Esophagus squamous epithelium (tissue), 5 donors: ENCODE measurements at places on chromosomes 4 and X.

- no peak for DNase-seq
Observed at GRCh38 chr4:53702334-53703266, 111.3 kb upstream of the LNX1 start.

DNA sequence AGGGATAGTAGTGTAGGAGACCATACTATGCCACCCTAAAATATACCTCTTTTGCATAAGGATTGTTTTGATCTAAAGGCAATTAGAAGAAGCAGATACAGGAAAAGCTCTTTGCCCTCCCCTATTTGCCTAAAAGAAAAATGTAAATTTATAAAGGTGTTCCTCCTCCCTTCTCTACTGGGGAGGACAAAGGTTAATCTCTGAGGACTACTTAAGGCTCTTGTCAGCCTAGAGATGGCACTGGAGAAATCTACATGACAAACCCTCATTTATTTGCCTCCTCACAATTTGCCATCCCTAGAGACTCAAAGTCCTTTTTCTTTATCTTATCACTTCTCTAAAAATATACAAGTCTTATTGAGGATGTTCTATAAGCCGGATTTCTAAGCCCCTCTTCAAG lies 1021.8 kb downstream of the STPG2 start:
- DNase-seq = no peak

DNA sequence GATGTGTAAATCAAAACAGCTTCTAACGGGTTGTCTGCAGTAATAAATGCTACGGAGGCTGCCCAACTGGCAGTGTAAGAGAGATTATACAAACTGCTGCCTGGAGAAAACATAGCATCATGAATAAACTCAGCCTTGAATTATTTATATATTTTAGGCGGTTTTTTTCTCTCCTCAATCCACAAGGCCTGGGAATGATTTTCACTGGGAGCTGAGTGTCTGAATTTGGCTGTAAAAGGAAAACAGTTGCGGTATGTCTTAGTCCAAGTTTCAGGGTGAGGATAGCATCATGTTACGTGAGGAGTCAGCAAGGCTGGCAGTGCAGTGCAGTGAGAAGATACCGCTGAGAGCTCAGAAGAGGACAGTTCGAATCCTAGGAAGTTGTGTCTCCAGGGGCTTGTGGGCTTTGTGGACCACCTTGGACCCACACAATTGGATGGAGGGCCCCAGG lies 291.5 kb upstream of the BOD1L1 start:
- no peak for DNase-seq

DNA sequence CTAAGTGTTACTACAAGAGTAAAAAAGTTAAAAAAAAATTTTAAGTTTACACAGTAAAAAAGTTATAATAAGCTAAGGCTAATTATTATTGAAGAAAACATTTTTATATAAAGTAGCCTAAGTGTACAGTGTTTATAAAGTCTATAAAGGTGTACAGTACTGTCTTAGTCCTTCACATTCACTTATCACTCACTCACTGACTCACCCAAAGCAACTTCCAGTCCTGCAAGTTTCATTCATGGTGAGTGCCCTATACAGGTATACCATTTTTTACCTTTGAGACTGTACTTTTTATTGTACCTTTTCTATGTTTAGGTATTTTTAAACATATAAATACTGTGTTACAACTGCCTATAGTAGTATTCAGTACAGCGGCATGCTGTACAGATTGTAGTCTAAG lies 74.2 kb downstream of the TMEM165 start:
- no peak for DNase-seq

DNA sequence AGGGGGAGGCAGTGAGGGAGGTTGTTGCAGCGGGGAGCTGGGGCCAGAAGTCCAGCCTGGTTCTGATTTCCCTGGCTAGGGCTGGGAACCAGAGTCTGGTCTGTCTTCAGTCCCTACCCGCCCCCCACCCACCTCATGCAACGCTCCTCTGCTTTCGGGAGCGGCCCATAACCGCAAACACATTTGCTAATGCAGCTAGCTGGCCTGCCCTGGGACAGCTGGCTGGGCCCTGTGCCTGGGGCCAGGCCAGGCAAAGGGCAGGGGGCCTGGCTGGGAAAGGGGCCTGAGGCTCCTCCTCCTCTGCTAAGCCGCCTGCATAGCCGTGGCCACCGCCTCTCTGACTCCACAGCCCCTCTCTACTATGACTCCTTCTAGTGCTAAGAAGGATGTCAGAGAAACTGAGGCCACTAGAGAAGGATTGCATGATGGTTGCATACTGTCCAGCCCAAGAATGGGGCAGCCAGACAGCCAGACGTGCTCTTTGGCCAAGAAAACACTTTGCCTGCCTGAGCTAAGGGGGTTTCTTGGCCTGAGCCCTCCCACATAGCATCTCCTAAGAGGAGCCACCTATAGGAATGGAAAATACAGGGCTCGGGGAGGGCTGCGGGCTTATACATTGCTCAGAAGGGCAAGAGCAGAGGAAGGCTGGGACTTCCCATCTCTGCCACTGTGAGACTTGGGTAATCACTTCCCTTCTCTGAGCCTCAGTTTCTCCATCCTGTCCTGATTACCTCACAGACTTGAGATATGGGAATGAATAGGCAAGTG lies 76.9 kb downstream of the PJA1 start:
- no peak for DNase-seq

DNA sequence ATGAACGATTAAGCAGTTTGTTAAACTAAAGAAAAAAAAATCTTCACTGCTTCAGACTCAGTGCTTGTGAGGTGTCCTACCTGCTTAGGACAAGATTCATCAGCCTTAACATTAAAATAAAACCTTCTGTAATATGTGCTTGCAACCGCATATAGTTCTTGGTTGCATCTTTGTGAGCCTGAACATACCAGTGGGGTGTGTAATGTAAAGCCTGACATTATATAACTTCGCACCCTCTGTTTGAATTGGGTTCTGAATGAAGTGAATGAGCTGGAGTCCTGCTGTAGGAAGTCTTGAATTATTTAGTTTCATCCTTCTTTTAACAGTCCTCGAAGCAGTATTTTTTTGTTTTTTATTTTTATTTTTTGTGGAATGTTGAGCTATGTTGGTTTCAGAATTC lies 3.1 kb downstream of the KDM6A start:
- DNase-seq = no peak

- DNase-seq = no peak
Observed at GRCh38 chr4:35250761-35251160, 993.6 kb downstream of the ARAP2 start.

DNA sequence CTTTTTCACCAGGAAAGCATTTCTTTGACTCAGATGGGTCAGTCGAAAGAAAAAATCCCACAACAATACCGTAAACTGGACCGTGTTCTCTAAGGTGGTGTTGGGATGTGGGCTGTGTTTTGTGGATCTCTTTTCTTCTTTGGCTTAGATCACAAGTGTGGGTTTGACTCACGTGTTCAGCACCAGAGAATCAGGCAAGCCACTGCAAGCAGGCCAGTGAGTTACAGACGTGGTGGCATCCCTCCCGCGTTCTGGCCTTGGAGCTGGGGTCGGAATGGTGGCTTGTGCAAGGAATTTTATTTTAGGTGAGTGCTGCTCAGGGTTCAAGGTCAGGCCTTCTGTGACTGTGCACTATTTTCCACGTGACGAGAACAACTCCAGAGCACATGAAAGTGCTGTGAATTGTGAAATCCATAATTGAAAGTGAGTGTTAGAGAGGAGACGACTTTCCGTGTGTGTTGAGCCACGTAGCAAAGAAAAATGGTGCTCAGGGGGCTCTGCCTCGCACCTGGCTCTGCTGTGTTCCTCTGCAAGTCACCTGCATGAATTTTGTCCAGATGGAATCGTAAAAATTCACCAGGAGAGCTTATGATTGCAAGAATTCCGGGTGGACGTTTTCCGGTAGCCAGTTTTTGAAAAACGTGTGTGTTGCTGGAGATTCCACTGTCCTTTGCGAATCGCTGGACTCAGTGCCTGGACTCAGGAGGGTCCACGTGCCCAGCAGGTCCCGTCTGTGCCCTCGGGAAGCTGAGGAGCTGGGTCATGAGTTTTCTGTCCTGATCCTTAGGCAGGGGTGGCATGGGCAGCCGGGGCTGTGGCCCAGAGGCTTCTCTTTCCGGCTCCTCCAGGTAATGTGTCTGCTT lies 33.6 kb upstream of the HGFAC start:
- no peak for DNase-seq

- no peak for DNase-seq
Observed at GRCh38 chr4:73340917-73341316, 63.2 kb upstream of the ALB start.

- no peak for DNase-seq
Observed at GRCh38 chr4:153530284-153530999, 64.3 kb downstream of the TMEM131L start.

GRCh38 chr4:22348410-22348809 lies 167.5 kb downstream of the ADGRA3 start:
- DNase-seq = no peak

DNA sequence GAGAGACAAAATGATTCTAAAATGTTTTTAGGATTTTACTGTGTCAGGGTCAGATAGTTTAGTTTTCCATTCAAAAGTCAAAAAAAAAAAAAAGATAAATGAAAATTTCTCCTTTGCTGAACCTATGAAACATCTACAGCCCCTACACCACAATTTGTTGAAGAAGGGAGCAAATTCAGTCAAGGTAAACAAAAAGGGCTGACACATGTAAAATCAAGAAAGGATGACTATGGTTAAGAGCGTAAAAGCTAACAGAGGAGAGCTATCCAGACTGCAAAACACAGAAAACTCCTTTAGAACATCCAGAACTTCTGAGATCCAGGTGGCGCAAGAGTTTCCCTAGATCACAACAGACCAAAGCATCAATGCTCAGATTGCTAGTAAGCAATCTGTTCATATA lies 72.2 kb downstream of the RAB28 start:
- no peak for DNase-seq

DNA sequence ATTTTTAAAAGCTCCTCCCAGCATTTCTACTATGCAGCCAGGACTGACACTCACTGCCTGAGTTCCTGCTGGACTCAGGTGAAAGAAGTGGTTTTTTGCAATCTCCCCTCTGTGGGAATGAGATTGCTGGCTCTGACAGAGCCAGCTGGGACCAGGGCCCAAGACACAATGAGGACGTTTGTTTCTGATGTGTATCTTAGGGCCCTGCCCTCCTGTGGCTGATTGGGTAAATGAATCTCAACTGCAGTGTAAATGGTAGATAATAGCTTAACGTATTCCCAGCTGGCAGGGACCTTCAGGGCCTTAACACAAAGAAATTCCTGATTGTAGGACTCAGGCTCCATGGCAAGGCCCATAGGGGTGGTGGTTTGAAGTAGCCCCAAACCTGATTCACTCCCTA lies 85.8 kb upstream of the PRPS1 start:
- DNase-seq = no peak

DNA sequence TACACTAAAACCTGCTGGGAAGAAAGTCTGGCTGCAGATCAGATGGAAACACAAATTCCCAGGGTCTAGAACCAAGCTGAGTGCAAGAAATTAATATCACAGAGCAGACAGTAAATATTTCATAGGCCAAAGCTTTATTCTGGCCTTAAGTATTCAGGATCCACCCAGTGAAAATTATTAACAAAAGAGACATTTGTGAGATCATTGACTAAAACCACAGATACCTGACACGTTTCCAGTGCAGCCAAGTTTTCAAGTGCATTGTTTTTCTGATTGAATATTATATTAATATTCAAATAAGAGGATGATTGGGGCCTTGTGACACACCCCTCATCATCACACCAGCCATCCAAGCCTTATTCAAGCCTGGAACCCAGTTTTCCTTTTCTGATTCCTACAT lies 10.3 kb downstream of the ELOVL6 start:
- no peak for DNase-seq

- no peak for DNase-seq
Observed at GRCh38 chr4:146132445-146132844, 43.1 kb upstream of the LSM6 start.

DNA sequence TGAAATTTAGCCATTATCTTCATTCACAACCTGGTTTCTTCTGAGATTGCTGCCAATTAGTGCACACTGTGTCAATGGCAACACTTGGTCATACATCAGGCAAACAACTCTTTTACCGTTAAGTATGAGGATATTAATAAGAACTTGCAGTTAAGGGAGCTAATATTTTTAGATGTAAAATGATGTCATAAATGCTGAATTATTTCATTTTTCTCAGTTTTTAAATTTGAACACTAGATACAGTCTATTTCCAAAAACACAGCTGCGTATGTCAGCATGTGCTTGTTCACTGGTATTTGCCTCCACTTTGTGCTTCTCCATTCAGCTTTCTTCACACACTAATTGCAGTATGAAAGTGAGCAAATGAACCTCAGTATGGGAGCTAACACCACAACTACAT lies 1.6 kb downstream of the KLHL13 start:
- no peak for DNase-seq

- no peak for DNase-seq
Observed at GRCh38 chrX:134898440-134898839, 92.4 kb upstream of the SMIM10 start.

GRCh38 chr4:10098780-10099160 lies 17.8 kb downstream of the WDR1 start:
- no peak for DNase-seq

GRCh38 chrX:7389576-7389975 lies 241.6 kb upstream of the PUDP start:
- no peak for DNase-seq

DNA sequence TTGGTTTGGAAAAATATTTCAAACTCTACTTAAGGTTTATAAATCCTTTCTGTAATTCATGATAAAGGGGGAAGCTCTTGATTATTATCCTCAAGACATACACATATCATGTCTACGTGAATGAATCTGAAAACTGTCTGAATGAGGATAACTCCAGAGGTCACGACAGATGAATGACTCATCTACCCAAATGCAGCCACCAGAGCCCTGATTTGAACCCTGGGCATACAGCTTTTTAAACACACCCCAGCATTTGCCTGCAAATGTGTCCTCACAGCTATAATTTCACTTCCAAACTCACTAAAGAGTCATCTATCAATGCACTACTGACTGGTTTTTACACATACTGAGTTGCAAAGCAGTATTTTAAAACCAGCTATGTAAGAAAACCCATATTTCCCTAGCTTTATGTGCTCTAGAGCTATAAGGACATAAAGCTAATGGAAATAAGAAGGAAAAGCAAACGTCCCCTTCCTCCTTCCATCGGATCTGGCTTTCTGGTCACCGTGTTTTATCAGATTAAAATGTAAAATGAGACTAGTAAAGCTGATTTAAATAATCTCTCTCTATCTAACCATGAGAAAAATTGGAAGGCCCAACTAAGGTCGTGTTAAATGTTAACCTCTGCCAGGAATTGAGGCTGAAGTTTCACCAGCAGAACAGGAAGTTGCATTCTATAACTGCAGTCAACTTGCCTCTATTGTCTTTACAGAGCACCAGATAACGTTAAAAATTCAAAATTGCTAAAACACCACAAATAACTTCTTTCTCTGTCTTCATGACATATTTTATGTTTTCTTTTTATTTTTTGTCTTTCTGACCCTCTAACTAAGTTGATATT lies 63.1 kb upstream of the SPP1 start:
- DNase-seq = no peak

- DNase-seq = no peak
Observed at GRCh38 chrX:45070116-45071007, 130.3 kb downstream of the DIPK2B start.
